ENCODE measurements at places on chromosomes 11 and 22.

DNA sequence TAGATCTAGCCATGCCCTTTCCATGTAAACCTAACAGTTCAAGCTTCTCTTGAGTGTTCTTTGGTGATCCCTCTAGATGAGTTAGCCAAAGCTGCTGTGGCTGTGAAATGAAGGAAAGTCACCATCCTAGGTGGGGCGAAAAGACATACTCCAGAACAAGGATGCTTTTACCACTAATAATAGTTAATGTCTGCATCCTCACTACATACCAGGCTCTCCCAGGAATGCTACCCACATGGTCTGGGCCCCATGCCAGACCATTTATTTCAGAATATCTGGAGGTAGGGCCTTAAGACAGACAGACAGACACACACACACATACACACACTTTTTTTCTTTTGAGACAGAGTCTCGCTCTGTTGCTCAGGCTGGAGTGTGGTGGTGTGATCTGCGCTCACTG, 14.7 kb downstream of the ABTB2 start:
- peak; percentile 48 for DNase-seq

GRCh38 chr11:76459299-76459698, 14.5 kb downstream of the EMSY start:
- no peak for DNase-seq

DNA sequence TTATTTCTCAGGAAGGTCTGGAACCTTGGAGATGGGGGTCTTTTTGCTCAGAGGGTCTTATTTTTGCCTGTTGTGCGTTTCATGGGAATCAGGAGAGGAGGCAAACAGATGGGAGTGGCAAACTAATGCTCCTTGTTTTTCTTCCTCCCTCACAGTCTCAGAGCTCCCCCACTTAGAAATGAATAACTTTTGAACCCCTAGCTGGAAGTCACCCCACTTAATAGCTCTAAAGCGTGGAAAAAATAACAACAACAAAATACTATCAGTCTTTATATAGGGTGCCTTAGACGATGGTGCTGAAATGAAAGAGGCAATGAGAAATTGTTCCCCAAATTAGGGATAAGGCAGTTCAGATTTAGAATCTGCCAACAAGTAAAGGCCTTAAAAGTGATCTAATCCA, 76.8 kb upstream of the BDNF start:
- peak; percentile 22 for DNase-seq

- DNase-seq, result peak; percentile 57
Observed at GRCh38 chr11:114340311-114341131, 44.3 kb downstream of the NNMT start.

DNA sequence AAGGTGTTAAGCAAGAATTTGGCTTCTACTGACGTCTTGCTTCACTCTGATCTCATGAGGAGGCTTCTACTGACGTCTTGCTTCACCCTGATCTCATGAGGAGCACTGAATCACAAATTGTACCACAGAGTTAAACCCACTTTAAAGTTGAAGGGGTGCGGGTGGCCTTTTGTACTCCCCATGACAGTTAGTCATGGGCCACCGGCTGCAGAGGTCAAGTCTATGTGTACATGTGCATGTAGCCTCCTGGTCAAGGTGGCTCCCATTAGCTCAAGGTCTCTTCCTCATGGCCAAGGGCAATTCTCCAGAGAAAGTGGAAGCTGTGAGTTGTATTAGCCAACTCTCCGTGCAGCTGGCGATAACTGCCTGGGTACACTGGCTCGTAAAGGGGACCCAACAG, 23.1 kb upstream of the FZD4 start:
- no peak for DNase-seq

GRCh38 chr11:117172724-117173421, 5.7 kb upstream of the SIDT2 start:
- no peak for DNase-seq

- DNase-seq, result no peak
Observed at GRCh38 chr22:22820626-22821025, 67.0 kb upstream of the IGLL5 start.
